ENCODE measurements at places on chromosomes 7 and 10. TPM values are rescaled to one million over a fixed set of nuclear protein-coding genes. Genes with fewer than 3 reads are reported as not detected.

OR6B1 gene
- total RNA-seq, result not detected

AGBL3 gene
- total RNA-seq, result 4.9 TPM

RGR gene
- not detected for total RNA-seq

GPER1 gene
- total RNA-seq, result 8.3 TPM

CDHR1 gene
- 6.4 TPM for total RNA-seq

- no peaks in the 10 kb centered on the region for H3K36me3 ChIP-seq
- H3K27ac ChIP-seq, result no peak overlapping the region
- no peaks in the 10 kb centered on the region for H3K27me3 ChIP-seq
- H3K4me1 ChIP-seq, result no peaks in the 10 kb centered on the region
- H3K4me3 ChIP-seq, result no peak overlapping the region
- DNase-seq, result no peak
Measured at GRCh38 chr7:14858410-14858809, 44.1 kb downstream of the DGKB start.

DNA sequence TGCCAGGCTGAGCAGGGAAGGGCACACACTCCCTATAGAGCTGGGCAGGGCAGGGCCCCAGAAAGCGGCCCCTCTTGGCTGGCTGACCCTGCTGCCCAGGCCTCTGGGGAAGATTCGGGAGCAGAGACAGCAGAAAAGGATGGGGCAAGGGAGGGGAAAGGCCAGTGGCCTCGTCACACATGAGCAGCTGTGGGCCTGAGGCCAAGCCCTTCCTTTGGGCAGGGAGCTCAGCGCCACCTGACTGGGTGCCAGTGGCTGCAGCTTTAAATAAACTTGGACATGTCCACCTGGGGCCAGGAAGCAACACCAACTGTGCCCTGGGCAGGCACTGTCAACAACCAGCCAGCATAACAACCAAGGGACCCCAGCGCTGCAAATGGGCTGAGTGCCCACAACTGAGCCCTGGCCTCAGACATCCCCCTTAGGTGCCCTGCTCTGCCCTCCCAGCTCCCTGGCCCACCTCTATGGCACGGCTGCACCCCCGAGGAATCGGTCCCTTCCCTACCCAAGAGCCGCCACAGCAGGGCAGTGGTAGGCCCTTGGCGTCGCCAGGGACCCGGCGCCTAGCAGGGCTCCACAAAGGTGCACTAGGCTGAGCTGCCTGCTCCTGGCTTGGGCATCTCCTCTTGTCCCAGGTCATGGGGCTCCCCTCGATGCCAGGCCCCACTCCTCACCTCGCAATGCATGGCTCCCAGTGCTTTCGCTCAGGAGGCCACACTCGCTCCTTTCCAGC lies 2.6 kb downstream of the CAMK2B start:
- no peaks in the 10 kb centered on the region for H3K36me3 ChIP-seq
- no peaks in the 10 kb centered on the region for H3K27me3 ChIP-seq
- DNase-seq, result no peak
- H3K4me1 ChIP-seq, result peaks cover 5% of the 10 kb centered on the region
- no peak overlapping the region for H3K27ac ChIP-seq
- no peak overlapping the region for H3K4me3 ChIP-seq

DNA sequence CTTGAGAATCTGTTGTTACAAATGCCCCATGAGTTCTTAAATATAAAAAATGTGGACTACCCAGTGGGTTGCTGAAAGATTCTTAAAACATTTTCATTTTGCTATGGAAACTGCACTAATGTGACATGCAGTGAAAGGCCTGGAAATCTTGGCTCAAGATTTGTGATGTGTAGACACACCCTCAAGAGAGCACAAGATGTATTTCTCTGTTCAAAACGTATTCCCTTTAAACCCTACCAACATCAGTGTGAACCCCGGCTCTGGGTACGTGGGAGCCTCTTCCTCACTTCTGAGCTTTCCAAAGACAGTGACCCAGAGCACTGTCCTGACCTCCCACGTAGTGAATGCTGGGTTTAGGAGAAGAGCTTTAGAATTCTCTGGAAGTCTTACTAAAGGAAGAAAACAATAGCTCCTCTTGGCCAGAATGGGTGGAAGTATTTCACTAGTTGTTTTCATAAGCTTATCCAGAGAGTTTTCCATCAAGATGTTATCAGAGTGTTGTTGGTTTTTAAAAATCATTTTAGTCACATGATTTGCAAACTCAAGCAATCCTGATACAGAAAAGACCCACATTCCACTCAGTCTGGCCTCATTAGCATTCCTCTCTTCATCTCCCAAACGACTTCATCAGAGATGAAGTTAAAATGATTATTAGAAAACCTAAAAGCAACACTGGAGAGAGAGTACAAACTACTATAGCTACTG lies 81.5 kb upstream of the AFAP1L2 start:
- H3K27ac ChIP-seq, result peak overlapping the region; percentile 81
- H3K4me1 ChIP-seq, result peaks cover 28% of the 10 kb centered on the region
- DNase-seq, result no peak
- H3K4me3 ChIP-seq, result no peak overlapping the region
- peaks cover 9% of the 10 kb centered on the region for H3K36me3 ChIP-seq

DNA sequence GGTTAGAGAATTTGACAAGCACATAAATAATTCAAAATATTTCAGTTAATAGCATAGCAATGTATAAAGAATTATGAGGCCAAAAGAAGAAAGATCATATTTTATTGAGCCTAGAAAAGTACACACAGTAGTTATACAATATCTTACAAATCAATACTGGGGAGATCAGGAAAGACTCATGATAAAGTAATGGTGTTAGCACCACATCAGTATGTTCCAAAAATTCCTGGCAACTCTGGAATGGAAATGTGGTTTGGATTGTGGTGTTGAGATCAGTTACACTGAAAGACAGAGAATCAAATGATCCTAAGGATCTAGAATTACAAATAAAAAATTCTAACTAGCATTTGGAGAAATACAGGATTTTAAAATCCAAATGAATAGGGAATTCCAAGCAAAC lies 420.5 kb upstream of the CNTNAP2 start:
- DNase-seq, result no peak
- H3K4me1 ChIP-seq, result no peaks in the 10 kb centered on the region
- H3K36me3 ChIP-seq, result no peaks in the 10 kb centered on the region
- no peaks in the 10 kb centered on the region for H3K27me3 ChIP-seq

DNA sequence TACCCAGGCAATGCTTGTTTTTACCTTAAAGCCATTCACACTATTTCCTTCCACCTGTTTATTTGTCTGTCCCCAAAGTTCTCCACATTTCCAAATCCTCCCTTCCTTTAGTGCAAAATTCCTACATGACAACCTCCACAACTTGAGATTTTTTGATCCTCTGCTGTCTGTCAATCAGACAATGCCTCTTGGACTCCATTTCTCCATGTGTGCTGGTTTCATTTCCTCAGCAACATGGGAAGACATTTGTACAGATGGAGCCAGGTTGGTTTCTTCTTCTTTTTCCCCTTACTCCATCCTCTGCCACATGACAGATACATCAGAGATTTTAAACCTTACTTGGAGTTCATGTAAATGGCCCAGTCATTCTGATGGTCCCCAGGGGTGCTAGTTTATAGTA lies 19.1 kb upstream of the GIMAP2 start:
- no peaks in the 10 kb centered on the region for H3K4me1 ChIP-seq
- H3K27me3 ChIP-seq, result no peaks in the 10 kb centered on the region
- H3K27ac ChIP-seq, result no peak overlapping the region
- no peak overlapping the region for H3K4me3 ChIP-seq

- H3K27me3 ChIP-seq, result no peaks in the 10 kb centered on the region
- H3K4me1 ChIP-seq, result no peaks in the 10 kb centered on the region
- no peak for DNase-seq
- H3K36me3 ChIP-seq, result no peaks in the 10 kb centered on the region
- H3K27ac ChIP-seq, result no peak overlapping the region
Measured at GRCh38 chr7:152115021-152115718, 89.7 kb downstream of the GALNT11 start.

DNA sequence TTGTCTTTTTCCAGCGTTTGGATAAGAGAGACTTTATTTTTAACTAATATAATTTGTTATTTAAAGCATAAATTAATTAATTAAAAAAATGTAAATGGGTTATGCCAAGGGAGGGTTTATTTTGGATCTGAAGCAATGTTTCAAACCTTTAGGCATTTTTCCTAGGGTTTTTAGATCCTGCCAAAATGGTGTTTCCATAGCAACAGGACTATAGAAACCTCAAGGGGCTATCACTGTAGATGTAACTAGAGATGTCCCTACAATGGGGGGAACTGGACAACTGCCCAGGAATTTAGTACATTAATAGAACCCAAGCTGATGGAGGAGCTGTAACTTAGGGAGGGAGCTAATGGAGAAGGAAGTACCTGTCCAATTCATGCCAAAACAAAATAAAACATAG lies 57.3 kb downstream of the SLC39A12 start:
- no peaks in the 10 kb centered on the region for H3K27me3 ChIP-seq
- H3K36me3 ChIP-seq, result no peaks in the 10 kb centered on the region

DNA sequence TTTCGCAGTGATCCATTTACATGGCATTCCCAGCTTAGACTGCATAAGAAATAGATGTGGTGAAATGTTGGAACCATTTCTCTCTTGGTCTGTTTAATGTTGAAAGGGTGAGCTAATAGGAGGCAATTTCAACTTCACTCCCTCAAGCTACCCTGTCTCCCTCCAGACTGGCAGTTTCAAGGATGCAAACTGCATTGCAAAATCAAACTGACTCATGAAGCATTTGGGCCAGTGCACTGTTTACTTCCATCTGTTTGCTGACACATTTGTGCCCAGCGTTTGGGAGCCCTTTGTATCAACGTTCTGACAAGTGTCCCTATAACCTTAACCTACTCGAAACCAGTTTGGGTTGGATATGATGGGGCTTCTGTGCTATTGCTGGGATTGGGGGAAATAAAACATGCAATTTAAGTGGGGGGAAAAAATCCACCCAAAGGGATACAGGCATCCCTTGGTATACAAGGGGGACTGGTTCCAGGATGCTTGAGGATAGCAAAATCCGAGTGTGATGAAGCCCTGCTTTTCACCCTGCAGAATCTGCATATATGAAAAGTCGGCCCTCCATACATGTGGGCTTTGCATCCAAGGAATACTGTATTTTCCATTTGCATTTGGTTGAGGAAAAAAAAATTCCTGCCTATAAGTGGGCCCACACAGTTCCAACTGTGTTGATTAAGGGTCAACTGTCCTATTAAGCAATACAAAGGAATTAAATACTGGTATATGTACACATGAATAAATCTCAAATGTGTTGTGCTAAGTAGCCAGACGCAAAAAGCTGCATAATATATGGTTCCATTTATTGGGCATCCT lies 15.6 kb downstream of the RHEB start:
- no peaks in the 10 kb centered on the region for H3K36me3 ChIP-seq
- H3K27me3 ChIP-seq, result no peaks in the 10 kb centered on the region
- H3K27ac ChIP-seq, result no peak overlapping the region
- DNase-seq, result no peak
- no peak overlapping the region for H3K4me3 ChIP-seq

GRCh38 chr7:92563345-92563744 lies 26.8 kb downstream of the FAM133B start:
- H3K27me3 ChIP-seq, result no peaks in the 10 kb centered on the region
- no peak overlapping the region for H3K27ac ChIP-seq
- no peak for DNase-seq
- H3K4me3 ChIP-seq, result no peak overlapping the region
- H3K4me1 ChIP-seq, result no peaks in the 10 kb centered on the region
- H3K36me3 ChIP-seq, result peaks cover 46% of the 10 kb centered on the region

GRCh38 chr7:98685541-98685940 lies 68.5 kb downstream of the NPTX2 start:
- H3K27ac ChIP-seq, result no peak overlapping the region
- no peaks in the 10 kb centered on the region for H3K36me3 ChIP-seq
- H3K27me3 ChIP-seq, result no peaks in the 10 kb centered on the region
- H3K4me3 ChIP-seq, result no peak overlapping the region
- H3K4me1 ChIP-seq, result no peaks in the 10 kb centered on the region

DNA sequence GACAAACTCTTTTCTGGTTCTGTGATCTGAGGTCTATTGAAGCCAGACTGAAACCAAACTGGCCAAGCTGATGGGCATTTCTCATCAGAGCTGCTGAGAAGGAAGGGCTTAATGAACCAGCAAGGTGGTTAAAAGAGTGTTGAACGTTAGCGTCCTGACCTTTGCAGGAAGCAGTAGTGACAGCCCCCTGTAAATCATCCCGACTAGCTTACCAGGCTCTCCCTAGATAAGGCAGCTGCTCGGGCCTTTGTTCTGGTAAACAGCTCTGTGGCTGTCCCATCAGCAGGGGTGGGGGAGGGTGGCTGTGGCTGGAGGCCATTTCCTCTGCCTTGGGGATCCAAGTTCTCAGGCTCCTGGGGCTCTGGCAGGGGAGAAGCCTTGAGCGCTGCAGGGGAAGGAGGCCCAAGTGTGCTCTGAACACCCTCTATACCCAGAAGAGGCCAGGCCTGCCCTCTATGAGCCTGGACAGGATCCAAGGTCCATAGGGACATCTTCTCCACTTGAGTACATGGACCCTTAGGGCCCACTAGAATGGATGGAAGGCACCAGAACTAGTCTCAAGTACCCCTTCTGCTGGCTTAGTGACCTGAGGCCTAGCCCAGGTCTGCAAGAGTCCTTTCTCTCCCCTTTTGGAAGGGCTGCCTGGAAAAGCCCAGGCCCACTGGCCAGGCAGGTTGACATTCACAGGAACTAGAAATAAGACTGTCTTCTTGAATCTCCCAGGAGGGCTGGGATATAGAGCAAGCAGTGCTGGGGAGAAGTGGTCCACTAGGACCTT lies 134.6 kb downstream of the ARHGAP22 start:
- no peaks in the 10 kb centered on the region for H3K36me3 ChIP-seq
- no peak overlapping the region for H3K27ac ChIP-seq
- no peaks in the 10 kb centered on the region for H3K27me3 ChIP-seq
- no peak for DNase-seq
- H3K4me1 ChIP-seq, result peaks cover 9% of the 10 kb centered on the region
- H3K4me3 ChIP-seq, result no peak overlapping the region

- no peak overlapping the region for H3K4me3 ChIP-seq
Measured at GRCh38 chr7:66933469-66933868, 12.4 kb downstream of the TMEM248 start.

- H3K27me3 ChIP-seq, result no peaks in the 10 kb centered on the region
- H3K27ac ChIP-seq, result peak overlapping the region; percentile 38
- DNase-seq, result no peak
Measured at GRCh38 chr7:101900103-101900502, 82.7 kb downstream of the CUX1 start.

DNA sequence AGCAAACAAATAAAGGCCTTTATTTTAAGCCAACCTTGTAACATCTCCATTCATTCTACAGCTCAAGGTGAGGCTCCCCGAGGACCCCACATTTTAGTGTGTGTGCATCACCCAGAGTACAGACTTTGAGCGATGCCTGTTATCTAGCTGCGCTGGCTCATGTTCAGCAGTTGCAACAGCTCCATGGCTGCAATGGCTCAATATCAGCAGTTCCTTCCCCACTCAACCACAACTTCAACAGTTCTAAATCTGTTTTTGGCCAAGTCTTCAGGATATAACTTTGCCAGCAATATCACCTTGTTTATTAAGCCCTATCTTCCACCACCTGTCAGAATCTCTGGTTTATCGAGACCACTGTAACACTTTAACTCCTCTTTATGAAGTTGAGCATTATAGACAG lies 95.8 kb downstream of the WNT2 start:
- no peak overlapping the region for H3K4me3 ChIP-seq
- H3K27me3 ChIP-seq, result no peaks in the 10 kb centered on the region
- H3K4me1 ChIP-seq, result no peaks in the 10 kb centered on the region
- DNase-seq, result no peak

Data from vagina (tissue), 2 donors.